Vagina (tissue), 2 donors: ENCODE measurements at places on chromosomes 11 and 22.

- DNase-seq, result no peak
Observed at GRCh38 chr11:67332081-67332691, 21.2 kb downstream of the POLD4 start.

DNA sequence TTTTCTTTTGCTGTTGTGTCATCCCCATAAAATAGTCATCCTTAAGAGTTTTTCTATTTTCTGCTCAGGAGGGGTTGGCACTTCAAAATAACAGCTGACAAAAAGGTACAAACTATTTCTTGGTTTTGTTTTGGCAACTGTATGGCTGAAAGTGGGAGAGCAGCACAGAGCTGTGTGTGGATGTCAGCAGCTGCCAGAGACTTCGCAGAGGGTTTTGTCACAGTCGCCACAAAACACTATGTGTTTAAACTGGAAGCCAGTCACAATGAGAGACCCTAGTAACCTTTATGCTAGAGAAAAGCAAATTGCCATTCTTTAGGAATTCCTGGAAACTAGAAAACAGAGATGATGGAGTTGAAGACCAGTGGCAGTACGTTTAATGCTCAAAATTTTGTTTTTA lies 189.6 kb upstream of the CCDC90B start:
- DNase-seq, result no peak

- no peak for DNase-seq
Observed at GRCh38 chr11:120828847-120829246, 195.1 kb upstream of the TBCEL start.

GRCh38 chr11:29166306-29166705 lies 850.5 kb downstream of the KCNA4 start:
- DNase-seq, result no peak

- no peak for DNase-seq
Observed at GRCh38 chr22:19082101-19082500, 40.1 kb downstream of the DGCR2 start.

DNA sequence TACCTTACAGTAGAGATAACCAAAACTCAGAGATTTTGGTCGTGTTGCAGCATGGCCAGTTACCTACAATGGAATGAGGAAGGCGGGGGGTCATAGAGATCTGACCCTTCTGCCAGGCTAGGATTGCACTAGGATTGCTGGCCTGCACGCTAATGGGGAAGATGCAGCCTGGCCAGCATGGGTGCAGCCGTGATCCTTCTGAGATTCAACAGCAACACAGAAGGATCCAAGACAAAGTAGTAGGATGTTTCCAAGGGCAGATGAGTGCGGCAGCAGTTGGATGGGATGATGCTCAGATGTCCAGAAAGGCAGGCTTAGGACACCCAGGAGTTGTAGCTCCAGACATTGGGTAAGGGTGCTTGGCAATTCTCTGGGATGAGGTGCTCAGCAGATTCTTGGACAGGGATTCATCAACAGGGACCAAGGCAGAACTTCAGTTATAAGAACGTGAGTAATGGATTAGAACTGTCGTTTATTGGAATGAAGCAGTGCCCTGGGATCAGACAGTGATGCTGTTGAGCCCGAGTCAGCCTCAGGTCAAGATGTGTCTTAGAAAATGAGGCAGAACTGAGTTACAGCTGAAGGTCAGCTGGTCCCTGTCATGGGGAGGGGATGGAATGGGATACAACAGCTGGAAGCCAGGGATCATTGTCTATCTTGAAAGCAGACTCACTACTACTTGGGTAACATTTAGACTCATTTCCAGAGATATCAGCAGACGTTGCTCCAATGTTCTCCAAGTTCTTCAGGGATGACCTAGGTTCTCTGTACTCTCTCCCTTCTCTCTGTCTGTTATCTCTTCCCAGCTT lies 71.0 kb downstream of the PARVA start:
- no peak for DNase-seq

DNA sequence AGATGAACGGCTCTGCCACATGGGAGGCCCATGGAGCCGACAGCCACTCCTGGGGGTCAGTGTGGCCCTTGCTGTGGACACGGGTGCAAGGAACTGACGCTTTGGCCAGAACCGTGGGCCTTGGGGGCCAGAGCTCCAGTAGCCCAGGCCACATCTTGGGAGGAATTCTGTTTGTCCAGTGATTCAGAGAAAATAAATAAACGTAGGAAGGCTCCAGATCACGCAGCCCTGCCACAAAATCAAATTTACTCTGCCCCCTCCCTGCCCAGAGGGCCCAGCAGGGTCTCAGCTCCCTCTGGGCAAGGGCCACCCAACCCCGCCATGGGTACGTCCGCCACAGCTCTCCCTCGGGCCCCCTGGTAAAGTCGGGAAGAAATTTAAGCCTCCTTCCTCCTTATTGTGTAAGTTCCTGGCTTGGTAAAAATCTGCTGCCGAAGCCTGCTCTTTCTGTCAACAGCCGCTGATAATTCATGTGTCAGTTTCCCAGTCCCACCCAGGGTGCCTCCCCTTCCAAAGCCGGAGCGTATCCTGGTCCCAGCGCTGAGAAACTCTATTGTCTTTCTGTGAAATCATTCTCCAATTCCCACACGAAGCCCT lies 6.9 kb upstream of the MUC5AC start:
- no peak for DNase-seq

GRCh38 chr22:50056214-50056972 lies 1.7 kb downstream of the TTLL8 start:
- no peak for DNase-seq
